ENCODE measurements at places on chromosomes 6 and 20.

DNA sequence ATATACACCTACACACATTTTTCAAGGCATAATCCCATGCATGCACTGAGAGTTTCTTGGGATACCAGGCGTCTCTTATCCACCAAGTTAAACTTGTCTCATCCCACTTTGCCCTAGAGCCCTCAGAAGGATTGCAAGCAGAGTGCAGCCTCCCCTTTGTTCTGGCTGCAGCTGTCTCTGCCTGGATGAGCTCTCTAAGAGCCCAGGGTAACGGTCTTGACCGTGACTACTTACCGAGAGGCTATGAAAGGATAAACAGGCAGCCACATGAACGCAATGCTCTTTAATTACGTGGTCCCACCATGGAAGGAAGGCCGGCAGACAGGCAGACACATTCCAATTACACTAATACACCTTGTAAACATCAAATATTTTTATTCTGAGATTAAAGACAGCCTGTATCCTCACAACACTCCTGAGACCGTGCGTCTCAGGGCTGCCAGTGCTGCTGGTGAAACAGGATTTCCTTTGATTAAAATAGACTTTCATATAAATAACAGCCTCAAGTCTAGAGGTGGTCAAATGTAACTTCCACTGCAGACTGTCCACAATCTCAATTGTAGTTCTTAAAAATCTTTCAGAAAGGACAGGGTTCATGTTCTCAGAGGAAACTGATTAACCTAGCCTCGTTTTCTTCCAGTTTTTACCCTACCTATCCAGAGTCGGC lies 210.0 kb upstream of the PRDM1 start:
- no peak for DNase-seq

DNA sequence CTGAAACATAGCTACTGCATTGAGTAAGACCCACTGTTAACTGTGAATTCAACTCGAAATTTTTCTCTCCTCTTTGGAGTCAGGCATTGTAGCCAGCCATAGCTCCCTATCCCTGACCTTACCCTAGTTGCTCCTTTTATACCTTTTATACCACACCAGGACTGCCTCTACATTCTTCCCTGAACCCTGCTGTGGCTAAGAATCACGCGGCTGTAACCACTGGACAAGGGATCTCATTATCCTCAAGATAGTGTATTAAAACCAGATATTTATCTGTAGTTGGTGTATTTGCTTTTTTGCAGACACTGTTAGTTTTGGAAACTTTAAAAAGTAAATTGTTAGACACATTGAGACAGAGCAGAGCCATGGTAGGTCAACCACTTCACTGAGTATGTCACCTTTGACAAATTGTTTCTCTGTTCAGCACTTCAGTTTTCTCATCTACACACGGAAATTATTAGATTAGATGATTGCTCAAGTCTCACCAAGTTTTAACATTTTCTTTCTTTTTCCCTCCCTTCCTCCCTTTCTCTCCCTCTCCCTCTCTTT lies 171.9 kb upstream of the PRND start:
- DNase-seq = no peak

GRCh38 chr6:157760589-157761330 lies 62.3 kb upstream of the SNX9 start:
- DNase-seq = no peak

GRCh38 chr6:107152638-107153430 lies 37.5 kb upstream of the BEND3 start:
- no peak for DNase-seq

GRCh38 chr6:136553166-136553787 lies 3.1 kb upstream of the MAP7 start:
- no peak for DNase-seq

DNA sequence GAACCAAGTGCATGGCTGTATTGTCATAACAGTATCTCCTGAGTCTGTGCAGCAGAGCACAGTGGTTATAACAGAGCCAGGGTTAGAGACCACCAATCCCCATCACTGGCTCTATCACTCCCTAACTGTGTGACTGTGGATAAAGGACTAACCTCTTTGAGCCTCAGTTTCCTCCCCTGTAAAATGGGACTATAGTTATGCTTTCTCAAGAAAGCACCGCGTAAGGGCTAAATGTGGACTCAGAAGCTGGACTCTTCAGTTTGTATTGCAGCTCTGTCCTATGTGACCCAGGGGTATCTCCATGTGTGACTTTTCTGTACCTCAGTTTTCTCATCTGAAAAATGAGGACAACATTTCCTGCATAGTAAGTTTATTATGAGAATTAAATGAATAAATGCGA lies 59.9 kb downstream of the TRAM2 start:
- no peak for DNase-seq

DNA sequence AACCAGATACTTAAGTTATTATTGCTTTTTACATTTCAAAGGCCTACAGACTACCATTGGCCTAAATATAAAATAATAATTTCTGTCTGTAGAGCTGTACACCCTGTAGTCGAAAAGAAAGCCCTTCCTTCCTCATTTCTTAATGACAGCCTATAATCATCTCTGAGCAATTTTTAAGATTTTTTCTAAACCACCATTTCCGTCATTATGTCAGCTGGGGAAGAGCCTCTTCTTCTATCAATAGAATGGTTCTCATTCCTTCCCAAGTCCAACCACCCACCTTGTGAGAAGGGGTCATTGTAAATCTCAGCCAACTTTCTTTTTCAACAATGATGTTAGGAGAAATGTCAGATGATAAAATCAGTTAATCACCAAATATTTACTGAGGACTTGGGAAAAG lies 91.8 kb downstream of the PLEKHG1 start:
- DNase-seq = peak; percentile 5

GRCh38 chr6:123030282-123030681 lies 34.2 kb downstream of the CLVS2 start:
- DNase-seq = no peak

DNA sequence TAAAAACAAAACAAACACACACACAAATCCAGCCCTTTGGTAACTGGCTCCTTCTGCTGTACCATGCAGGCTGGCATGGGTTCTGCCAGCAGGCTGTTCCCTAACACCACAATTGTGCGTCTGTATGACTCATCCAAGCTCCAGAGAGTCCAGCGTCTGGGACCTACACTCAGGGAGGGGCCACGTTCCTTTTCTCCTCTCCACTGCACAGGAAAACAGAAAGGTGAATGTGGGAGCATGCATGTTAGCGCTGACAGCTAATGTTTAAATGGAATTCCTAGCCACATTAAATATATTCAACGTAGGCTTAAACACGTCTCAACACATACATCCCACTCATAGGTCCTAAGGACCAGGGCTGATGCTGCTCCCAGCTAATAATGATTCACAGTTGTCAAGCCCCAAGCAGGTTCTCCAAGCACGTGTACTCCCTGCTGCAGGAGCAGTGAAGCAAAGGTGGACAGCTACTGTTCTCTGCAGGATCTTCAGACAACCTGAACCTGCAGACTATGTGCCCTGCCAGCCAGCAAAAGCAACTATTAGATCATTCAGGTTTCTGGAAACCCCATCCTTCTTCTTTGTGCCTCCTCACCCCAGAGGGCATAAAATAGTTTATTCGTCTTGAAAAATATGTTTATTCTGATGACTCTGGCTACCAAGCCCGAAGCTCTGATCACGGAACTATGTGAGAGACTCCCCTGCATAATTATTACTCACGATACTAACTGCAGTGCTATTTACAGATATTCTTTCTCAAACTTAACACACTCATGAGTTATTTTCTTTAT lies 20.9 kb downstream of the MAP1LC3A start:
- DNase-seq = no peak

GRCh38 chr6:119636060-119636459 lies 286.5 kb upstream of the MAN1A1 start:
- no peak for DNase-seq

DNA sequence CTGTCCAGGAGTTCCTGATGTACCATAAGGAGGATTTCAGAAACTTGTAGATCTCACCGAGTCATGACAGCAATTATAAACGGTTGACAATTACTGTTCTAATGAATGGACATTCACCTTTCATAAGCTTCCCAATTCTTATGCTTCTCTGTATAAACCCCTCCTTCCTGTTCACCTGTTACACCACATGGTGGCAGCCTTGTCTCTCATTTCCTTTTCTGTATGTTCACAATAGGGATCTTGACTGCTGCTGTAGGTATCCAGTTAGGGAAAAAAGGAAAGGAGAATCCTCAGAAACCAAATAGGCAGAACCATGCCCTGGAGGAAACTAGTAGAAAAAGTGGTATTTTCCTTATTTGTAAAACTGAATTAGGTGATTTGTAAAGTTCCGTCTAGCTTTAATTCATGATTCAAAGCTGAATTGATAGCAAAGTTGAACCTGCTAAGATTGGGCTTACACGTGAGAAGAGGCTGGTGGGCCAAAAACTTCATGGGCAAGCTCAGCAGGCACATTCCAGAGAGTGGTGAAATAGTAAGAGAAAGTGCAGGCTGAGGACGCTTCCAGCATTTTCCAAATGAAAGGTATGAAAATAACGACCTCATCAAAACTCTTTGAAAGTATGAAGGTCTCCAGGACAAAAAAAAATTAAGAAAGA lies 29.0 kb upstream of the TBPL1 start:
- peak; percentile 19 for DNase-seq

GRCh38 chr6:21949211-21949801 lies 347.5 kb downstream of the PRL start:
- no peak for DNase-seq

- no peak for DNase-seq
These were observed 950 bp downstream of the KCTD20 start for GRCh38 chr6:36443471-36444428.
